NCI-H1417 (cell line): ENCODE measurements at places on chromosomes 12 and 14.
A peak's percentile ranks its signal among the peaks of the same experiment; 100 is the strongest.

DNA sequence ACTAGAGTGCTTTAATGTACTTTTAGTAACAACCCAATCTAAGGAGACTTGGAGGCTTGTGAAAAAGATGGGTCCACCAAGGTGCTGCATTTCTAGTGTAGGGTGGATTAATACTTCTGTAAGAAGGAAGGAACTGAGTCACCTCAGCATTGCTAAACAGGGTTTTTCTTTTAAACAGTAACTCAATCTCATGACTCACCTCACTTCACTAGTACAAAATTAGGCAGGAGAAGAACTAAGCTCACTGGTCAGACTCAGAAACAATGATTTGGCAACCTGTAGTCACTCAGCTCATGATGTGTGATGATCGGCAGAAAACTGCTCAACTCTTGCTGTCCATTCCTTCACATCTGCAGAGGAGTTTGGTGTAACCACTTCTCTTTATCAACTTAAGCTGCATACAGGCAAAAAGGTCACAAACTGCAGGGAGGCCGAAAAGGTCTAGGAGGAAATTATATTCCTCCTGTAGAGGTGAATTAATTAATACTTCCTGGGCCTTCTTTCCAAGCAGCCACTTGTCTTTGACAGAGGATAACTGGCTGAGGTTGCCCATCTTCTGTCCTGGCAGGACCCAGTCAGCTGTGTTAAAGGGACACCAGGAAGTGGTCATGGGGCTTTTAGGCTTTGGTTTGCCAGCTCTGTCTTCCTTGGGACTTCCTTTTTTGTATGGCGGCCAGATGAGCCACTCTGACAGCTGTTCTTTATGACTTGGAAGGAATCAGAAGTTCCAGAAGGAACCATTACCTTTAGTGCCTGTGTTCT, 466.9 kb downstream of the FUT8 start:
- no peak for DNase-seq

DNA sequence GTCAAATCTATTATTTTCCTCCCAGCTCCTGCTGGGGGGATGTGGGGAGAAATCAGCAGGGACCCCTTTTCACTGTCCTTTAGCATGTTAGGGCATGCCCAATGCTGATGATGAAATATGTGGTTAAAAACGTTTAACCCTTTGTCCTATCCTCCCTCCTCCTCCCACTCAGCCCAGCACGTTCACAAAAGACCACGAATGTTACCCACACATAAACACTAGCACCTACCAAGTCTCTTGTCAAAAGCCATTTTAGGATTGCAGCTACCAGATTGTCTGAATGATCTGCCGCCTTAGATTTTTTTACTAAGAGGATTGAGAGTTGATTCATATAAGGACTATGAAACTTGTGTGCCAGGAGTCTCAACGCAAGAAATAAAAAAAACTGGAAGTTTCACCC, 70.4 kb downstream of the TBK1 start:
- peak; percentile 92 for DNase-seq

GRCh38 chr12:84877340-84877739, 35.3 kb downstream of the SLC6A15 start:
- DNase-seq: no peak

GRCh38 chr14:65079768-65080167, 22.5 kb downstream of the MAX start:
- no peak for DNase-seq

DNA sequence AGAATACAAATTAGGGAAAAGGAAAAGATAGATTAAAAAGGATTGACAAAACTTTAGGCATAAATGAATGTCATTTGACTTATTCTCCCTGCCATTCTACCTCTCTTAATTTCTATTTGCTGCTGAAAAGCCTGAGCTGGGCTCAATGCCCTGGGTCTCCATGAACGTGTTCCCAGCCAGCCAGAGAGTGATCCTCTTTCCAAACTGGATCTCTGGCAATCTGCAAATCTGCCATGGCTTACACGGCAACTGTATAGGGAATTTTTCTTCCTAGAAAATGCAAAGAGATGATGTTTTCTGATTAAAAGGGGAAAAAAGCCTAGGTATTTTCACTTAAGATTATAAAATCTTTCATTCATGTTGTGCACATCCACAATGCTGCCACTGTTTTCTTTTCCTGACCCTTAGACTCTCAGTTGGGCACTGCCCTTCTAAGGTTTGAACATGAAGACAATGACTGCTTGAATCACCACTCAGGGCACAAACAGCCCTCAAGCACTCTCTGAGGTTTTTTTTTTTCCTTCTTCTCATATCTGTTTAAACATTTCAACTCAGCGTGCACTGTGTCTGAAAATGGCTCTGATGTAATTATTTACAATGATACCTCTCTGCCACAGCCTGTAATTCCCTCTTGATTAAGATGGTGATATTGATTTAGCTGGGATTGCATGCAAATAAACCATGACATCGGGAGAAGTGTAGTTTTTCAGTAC, 60.3 kb downstream of the DACT1 start:
- DNase-seq: peak; percentile 96

DNA sequence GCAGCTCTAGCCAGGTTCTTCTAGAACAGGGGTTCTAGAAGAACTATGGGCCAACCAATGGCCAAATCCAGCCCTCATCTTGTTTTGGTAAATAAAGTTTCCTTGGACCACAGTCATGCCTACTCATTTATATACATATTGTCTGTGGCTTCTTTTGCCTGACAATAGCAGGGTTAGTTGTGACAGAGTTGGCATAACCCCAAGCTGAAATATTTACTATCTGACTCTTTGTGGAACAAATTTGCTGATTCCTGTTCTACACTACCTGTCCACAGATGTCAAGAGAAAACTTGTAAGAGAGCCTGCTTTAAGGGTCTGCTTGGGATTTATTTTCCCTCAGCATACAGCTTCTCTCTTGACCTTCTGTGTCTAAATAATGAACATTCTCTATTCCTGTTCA, 289.0 kb downstream of the KSR2 start:
- no peak for DNase-seq

DNA sequence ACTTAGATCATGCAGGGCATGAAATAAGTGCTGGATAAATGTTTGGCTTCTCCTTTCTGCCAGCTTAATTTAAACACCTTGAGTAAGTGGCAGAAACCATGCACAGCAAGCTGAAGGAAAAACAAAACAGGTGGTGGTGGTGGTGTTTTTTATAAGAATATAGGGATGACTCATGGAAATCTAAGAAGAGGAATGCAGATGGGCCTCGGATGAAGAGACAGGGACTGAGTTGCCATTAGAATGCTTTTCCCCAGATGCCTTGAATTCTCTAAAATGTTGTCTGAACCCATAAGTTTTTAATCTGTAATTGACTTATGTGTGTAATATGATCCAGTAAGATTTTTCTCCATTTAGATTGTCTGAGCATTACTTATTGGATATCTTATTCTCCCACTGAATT, 93.1 kb upstream of the ZDHHC17 start:
- no peak for DNase-seq

DNA sequence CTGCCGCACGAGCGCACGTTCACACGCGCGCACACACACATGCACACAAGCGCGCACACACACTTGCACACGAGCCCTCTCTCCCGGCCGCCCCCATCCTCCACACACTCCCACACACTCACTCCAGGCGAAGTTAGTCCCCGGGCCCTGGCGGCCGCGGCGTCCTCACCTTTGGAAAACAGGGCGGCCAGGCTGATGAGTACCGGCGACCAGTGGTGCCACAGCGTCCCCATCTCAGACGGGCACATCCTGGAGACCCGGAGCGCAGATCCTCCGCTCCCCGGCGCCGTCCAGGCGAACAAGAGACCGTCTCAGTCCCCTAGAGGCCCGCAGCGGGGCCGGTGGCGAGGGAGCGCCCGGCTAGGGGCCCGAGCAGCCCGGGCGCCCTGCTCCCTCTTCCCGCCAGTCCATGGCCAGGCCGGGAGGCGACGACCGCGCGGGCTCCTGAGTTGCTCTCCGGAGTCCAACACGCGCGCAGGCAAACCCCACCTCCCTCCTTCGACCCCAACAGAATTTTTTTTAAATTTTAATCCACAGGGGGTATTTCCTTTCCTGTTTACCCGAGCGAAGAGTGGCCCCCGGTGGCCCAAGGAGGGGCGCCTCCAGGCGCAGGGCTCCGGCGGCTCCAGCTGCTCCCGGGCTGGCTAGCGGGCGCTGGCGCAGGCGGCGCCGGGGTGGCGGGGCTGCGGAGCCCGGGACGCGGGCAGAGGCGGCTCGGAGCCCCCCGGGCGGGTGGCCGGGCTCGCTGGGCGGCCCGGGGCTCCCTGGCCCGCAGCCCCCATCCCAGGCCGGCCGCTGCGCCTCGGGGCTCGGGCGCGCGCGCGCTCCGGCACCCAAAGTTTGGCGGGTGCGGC, 506 bp downstream of the TMEM132D start:
- no peak for DNase-seq

- DNase-seq: no peak
Measured at GRCh38 chr12:64729909-64730587, 29.2 kb downstream of the GNS start.

DNA sequence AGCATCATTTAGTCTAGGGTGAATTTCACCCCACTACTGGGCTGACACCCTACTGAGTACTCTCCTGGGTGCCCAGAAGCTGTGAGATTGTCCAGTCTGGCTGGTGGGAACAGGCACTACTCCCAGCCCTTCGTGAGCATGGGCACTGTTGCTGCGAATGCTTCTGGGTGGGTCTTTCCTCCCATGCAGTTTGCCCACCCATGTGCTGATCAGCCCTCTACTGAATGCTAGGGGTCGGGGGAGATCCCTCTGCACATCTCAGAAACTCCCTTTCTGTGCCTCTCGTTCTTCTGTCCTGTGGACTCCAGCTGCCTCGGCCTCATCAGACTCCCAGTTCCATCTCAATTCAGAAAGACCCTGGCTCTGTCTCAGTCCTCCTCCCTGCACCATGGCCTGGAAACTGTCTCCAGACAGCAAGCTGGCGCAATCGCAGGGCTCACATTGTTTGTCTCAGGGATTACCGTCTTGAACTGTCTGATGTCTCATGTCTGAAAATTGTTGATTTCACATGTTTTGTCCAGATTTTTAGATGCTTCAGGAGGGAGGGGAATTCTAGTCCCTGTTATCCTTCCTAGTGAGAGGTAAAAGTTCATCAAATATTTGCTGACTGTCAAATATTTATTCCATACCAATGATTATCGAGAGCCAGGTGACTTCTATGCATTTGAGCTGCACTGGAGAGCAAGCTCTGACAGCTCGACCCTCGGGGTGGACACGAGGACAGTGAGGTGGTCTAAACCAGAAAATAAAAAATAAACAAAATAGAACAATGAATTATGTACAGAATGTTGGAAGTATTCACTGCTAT, 316.6 kb upstream of the RTL1 start:
- DNase-seq: no peak

DNA sequence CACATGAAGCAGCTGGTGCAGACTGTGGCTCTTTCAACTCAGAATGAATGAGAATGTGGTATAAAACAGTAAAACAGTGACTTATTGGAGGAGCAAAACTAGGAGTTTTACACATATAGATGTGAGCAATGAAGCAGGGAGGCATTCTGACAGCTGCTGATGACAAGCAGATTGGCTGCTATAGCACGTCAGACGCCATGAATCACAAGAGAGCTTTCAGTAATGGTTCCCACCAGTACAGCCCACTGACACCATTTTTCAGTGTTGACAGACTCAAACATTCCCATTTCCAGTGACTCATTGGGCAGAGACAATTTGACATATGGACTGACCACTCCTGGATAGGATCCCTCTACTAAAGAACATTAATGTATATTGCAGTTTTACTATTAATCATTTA, 24.6 kb upstream of the FSCB start:
- DNase-seq: no peak

- peak; percentile 78 for DNase-seq
Measured at GRCh38 chr12:49537752-49538509, 899 bp upstream of the KCNH3 start.

DNA sequence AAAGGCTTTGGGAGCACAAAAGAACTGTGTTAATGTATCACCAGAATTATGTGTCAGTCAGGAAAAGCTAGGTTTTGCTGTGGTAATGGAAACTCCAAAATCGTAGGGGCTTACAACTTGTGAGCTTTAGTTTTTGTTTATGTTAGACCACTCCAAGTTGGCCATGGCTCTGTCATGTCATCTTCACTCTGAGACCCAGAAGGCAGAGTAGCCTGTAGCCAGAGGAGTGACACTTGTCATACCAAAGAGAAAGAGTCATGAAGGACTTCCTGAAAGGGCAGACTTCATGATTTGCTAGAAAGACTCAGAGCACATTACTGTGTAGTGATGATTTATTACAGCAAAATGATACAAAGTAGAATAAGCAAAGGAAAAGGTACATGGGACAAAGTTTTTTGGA, 133.6 kb upstream of the SSTR1 start:
- DNase-seq: no peak

DNA sequence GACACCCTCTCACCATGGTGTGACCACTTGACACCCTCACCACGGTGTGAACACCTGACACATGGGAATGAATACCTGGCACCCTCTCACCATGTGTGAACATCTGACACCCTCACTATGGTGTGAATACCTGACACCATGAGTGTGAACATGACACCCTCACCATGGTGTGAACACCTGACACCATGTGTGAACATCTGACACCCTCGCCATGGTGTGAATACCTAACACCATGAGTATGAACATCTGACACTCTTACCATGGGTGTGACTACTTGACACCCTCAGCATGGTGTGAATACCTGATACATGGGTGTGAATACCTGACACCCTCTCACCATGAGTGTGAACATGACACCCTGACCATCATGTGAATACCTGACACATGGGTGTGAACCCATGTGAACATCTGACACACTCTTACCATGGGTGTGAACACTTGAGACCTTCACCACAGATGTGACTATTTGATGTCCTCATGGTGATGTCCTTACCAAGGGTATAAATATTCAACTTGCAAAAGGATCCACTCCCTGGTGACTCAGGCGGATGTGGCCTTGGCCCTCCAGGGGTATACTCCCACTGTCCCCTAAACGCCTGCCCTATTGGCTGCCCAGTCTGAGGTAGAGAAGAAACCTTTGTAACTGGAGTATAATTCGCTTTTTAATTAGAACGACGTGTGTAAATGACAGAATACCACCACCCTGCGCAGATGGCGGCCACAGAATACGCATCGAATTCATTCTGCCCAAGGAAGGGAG, 29.1 kb downstream of the RFLNA start:
- no peak for DNase-seq

DNA sequence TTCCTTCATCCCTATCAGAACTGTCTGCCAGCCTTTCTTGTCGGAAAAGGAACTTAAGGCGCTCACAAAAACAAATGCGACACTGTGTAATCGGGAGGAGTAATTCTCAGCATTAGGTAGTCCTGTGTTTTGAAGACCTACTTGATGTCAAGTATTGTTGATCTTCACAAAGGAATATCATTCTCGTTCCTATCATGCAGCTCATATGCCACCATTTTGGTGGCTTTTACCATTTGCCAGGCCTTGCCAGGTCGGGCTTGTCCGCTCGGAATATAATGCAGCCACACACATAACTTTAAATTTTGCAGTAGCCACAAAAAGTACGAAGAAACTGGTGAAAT, 903 bp upstream of the PPP4R3A start:
- DNase-seq: no peak

- DNase-seq: no peak
Measured at GRCh38 chr12:11727133-11727664, 77.7 kb downstream of the ETV6 start.

- DNase-seq: no peak
Measured at GRCh38 chr12:4134448-4135263, 138.9 kb upstream of the CCND2 start.
